Neural crest cell (in vitro differentiated cells): ENCODE measurements at places on chromosomes 12 and 14.

DNA sequence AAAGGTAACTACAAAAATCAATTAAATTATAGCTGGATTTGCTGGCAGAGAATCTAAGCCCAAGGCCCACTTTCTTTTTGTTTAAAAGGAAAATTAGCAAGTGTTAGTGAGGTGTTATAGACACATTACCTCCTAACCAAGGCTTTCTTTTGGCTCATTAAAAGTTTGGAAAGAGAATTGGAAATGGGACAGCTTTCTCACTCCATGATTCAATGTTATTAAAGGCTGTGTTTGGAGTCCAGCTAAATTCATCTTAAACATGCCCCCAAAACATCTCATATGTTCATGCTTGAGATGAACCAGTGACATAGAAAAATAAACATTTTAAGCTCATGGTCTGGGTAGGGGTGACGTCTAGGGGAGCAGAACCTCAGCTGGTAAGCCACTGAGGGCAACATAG is 13.4 kb upstream of the PGF start:
- DNase-seq = no peak

DNA sequence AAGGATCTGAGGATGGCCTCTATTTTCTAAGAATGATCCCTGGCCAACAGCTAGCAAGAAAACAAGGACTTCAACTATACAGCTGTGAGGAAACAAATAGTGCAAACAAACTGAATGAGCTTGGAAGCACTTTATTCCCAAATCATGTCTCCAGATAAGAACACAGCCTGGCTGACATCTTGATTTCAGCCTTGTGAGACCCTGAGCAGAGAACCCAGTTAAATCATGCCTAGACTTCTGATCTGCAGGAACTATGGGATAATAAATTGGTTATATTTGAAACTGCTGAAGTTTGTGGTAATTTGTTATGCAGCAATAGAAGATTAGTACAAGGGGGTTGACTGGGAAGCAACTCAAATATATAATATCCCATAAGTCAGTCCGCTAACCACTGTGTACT is 183.9 kb upstream of the BMP4 start:
- DNase-seq = no peak

DNA sequence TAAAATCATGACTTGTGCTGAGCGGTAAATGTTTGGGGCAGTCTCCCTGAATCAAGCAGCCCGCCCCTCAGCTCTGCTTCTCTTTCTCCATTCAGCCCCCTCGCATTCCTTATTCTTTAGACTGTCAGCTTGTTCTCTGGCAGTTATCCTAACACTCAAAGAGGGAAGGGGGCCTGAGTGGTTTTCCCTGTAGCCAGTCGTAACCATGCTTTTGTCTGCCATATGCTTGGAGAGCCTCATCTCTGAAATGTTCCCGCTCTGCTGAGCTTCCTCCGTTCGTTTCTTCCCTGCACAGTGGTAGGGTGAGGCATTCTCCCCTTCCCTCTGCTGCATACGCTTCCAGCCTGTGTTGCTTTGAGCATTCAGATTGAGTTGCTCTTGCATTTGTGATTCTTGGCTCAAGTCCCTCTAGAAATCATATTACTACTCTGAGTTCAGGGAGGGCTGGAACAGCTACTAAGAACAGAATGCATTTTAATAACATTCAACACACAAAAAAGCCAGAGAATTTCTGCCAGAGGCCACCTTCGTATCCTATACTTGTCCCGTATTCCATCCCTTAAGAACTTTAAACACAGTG is 119.7 kb downstream of the FBXL14 start:
- DNase-seq = no peak

GRCh38 chr14:74574706-74575105 is 37.3 kb downstream of the LTBP2 start:
- DNase-seq = no peak
